ENCODE measurements at places on chromosomes 1 and 21.

DNA sequence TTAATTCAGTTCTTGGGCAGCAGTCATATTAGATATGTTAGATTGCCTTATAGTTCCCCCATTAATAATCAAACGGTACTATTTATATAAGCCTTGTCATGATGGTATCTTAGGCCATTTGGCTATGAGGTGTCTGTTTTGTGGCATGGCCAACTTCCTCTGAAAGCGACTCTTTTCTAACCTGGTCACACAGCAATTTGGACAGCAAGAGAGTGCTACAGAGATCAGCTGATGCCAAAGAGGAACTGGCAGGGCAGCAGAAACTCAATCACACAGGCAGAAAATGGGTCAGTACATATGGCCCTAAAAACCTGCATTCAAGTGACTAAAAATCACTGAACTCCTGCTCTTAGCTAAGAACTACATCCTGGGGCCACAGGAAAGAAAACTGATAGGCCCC is 13.4 kb upstream of the MUTYH start:
- no peak for DNase-seq

DNA sequence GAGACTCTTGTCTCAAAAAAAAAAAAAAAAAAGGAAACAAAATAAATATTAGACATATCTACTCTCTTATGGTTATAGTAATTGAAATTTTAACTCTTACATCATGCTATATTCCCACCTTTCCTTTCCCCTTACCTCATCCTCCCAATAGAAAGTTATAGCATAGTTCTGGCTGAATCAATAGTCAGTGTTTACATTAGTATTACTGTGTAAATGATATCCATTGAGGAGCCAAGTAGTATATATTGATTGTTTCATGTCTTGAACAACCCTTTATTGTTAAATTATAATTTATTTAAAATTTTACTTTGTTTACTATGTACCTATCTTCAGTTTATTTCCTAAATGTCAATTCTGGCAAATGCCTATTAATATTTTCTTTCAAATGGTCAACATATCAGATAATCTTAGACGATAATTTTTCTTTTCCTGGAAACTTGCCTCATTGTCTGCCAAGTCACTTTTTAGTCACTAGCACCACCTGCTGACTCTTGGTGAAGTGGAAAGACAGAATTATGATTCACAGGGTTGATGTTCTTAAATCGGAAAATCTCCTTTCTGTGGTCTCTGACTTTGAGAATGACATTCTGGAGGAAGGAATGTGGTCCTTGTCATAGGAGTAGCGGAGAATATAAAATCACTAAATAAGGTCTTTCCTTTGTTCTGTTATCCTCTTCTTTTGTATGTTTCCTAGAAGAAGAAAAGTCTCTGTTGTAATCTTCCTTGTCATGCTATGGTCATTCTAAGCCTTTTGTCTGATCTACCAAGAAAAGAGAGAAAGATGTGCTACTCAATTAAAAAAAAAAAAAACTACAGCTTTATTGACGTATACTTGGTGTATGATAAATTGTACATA is 8.6 kb downstream of the HJV start:
- no peak for DNase-seq

DNA sequence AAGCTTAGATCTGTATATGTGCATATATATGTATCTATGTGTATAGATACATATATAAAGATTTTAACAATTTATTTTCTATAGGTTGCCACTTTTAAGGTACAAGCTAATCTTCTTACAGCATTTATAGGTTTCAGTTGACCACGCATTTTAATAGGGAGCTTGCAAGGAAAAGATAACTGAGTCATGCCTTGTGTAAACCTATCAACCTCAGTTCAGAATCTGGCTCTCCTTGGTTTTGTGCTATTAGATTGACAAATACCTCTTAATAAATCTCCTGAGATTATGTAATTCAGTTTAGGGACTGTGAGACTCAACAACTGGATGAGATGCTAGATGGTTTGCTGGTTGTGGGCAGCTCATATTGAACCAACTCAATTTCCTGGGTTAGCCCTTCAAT is 114.7 kb upstream of the SERBP1 start:
- DNase-seq = no peak

DNA sequence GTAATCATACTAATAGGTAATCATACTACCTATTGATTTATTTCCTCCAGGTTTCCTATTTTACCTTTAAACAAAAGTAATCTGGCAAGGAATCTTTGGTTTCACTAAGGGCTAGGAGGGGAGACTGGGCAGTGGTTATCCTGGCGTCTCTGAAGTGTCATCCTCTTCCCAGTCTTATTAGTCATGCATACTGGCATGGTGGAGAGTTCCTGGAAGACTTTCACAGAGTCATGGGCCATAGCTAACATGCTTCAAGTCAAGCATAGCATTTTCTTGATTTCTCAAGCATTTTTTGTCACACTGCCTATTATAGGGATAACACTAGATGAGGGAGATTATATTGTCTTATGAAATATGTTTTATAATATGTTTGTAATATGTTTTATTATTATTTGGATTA is 64.0 kb upstream of the ASB17 start:
- DNase-seq = no peak

- DNase-seq = no peak
Observed at GRCh38 chr1:93874025-93874651, 4.9 kb downstream of the DNTTIP2 start.

- DNase-seq = no peak
Observed at GRCh38 chr1:91594383-91595055, 93.9 kb downstream of the CDC7 start.
